ENCODE measurements at places on chromosomes 12 and 14. TPM values are rescaled to one million over a fixed set of nuclear protein-coding genes. Genes with fewer than 3 reads are reported as not detected.

KLRC2 gene
- total RNA-seq = not detected

PTPRQ gene
- total RNA-seq = 17.6 TPM

LRRIQ1 gene
- 0.12 TPM for total RNA-seq

NID2 gene
- total RNA-seq = 41.2 TPM

HCAR3 gene
- not detected for total RNA-seq

SLCO1B3 gene
- not detected for total RNA-seq

BEGAIN gene
- 0.93 TPM for total RNA-seq

BEST3 gene
- total RNA-seq = not detected

A2ML1 gene
- total RNA-seq = not detected

FAM90A1 gene
- not detected for total RNA-seq

RCOR1 gene
- total RNA-seq = 8.7 TPM

CYP46A1 gene
- total RNA-seq = 1.4 TPM

SMCO2 gene
- total RNA-seq = not detected

GSC gene
- 0.52 TPM for total RNA-seq

FGF23 gene
- total RNA-seq = not detected

KERA gene
- not detected for total RNA-seq

DNA sequence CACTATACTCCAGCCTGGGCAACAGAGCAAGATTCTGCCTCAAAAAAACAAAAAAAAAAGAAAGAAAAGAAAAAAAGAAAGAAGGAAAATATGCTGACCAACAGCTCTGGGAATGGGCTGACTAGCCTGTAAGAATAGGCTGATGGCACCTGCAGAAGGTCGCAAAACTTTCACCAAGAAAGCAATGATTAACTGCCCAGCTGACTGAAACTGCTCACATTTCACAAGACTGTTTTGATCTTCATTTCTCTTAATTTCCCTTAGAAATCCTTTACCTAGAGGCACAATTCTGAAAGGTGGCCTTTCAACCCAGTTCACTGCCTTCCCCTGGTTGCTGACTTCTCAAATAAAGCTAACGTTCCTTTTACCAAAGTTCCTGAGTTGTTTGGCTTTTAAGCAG, 12.4 kb downstream of the BEST3 start:
- no peaks in the 10 kb centered on the region for H3K27me3 ChIP-seq
- H3K4me1 ChIP-seq = no peaks in the 10 kb centered on the region
- no peak overlapping the region for H3K4me3 ChIP-seq
- H3K27ac ChIP-seq = no peak overlapping the region

GRCh38 chr14:87491816-87492215, 501.2 kb downstream of the GALC start:
- H3K36me3 ChIP-seq = no peaks in the 10 kb centered on the region
- H3K27me3 ChIP-seq = no peaks in the 10 kb centered on the region
- no peak overlapping the region for H3K4me3 ChIP-seq
- H3K4me1 ChIP-seq = no peaks in the 10 kb centered on the region

DNA sequence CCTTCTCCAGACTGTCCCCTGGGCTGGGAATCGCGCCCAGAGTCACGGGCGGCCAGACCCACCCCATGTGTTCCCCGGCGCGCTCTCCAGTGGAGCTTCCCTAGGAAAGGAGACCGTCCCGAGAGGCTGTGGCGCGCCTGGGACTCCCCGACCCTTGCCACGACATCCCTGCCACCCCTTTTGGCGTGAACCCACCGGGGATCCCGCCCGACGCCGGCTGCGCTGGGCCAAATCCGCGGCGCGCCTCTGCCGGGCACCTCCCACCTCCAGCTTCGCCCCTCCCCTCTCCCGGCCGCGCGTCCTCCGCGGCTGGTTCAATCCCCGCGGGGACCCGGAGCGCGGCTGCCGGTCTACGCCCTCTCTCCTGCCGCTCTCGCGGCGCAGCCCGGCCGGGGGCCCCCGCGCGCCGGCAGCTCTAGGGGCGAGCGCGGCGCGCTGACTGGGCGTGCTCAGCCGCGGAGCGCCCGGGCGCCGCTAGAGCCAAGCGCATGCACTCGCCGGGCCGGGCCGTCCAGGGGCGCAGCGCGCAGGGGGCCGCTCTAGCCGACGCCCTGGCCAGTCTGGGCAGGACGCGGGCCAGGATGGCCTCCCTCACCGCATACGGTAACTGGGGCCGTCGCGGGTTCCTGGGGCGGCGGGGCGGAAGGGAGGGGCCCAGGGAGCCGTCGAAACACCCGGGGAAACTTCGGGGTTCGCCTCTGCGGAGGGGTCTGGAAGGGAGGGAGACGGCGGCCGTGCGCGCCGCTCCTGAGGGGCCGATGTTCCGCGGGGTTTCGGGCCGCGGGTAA, 77.4 kb upstream of the ANO4 start:
- H3K4me3 ChIP-seq = peak overlapping the region; percentile 39
- H3K27ac ChIP-seq = no peak overlapping the region
- DNase-seq = no peak
- H3K4me1 ChIP-seq = no peaks in the 10 kb centered on the region

DNA sequence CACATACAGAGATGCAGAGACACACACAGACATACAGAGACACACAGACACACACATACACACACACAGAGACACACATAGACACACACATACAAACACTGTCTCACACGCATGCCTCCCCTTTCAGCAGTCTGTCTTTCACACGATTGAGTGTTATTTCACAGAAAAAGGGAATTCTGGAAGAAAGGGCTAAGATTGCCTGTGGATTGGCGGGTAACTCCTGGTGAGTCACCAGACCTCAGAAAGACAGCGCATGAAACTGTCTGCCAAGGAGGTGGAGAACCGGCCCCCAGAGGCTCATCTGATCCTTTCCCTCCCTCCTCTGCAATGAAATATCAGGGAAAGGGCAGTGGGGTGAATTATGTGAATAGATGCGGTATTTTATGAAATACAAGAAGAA, 127.2 kb upstream of the GSC start:
- no peaks in the 10 kb centered on the region for H3K36me3 ChIP-seq
- H3K4me3 ChIP-seq = no peak overlapping the region
- no peaks in the 10 kb centered on the region for H3K27me3 ChIP-seq
- H3K27ac ChIP-seq = no peak overlapping the region
- no peak for DNase-seq

- H3K4me1 ChIP-seq = no peaks in the 10 kb centered on the region
- H3K27ac ChIP-seq = no peak overlapping the region
- H3K36me3 ChIP-seq = no peaks in the 10 kb centered on the region
- H3K4me3 ChIP-seq = no peak overlapping the region
- DNase-seq = no peak
Measured at GRCh38 chr12:4135919-4136605, 137.5 kb upstream of the CCND2 start.

- H3K27me3 ChIP-seq = no peaks in the 10 kb centered on the region
- H3K4me1 ChIP-seq = no peaks in the 10 kb centered on the region
- H3K27ac ChIP-seq = no peak overlapping the region
- no peak for DNase-seq
- no peak overlapping the region for H3K4me3 ChIP-seq
Measured at GRCh38 chr12:43072431-43072830, 479.6 kb downstream of the ADAMTS20 start.

DNA sequence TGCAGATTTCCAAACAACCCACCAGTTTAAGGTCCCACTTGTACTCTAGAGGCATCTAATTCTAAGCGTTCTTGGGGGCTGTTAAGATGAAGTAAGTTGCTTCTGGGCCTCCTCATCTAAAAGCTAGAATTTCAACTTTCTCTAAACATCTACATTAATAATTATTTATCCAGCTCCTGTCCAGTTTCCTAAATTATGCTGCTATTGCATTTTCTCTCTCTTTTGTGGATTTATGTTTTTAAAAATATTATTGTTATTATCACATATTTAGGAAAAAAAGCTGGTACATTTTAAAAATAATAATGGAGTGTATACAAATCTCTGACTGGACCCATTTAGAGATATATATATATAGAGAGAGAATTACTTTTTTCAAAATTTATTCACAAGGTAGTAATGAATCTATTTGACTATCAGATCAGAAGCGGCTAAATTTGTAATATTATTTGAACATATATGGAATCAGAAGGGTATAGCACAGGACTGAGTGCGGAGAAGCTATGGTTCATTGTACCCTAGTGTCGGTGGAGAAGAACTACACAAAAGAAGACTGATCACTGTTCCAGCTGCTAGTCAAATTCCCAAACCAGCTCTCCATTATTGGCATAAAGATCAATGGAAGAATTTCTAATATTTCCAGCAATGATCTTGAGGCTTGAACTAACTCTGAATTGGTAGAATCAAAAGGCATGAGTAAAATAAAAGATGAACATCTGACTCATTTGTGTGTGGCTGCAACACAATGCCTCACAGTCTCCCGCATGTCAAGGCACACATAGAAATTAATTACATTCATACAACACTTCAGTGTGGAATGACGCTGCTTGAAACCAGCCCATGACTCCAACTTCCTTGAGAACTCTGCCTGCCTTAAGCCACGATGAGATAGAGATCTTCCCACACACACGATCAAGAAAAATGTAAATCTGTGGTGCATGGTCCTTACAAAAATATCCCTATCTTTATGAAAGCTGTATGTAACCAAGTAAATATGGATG, 433.4 kb upstream of the OR4E1 start:
- no peak for DNase-seq
- H3K4me1 ChIP-seq = no peaks in the 10 kb centered on the region

DNA sequence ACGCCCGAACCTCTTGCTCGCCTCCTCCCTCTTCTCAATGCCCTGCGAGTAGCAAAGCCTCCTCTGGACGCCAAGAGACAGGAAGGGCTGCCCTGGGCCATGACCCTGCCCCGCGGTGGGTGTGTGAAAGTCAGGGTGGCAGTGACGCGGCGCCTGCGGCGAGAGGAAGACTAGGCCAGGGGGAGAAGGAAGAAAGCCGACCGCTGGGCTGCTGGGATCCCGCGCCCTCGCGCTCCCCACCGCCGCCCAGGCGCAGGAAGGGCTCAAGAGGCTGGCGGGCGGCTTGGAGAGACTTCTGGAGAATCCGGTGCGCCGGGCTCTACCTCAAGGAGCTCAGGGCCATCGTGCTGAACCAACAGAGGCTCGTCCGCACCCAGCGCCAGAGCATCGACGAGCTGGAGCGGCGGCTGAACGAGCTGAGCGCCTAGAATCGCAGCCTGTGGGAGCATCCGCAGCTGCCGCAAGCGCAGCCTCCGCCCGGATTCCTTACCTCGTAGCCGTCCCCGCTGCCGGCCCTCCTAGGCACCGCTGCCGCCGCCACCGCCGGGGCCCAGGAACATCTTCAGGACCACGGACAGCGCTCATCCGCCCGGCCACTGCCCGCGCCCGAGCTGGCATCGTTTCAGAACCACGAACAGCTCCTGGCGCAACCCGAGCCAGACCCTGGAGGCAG, 105.0 kb upstream of the PRB2 start:
- no peak overlapping the region for H3K4me3 ChIP-seq
- no peaks in the 10 kb centered on the region for H3K27me3 ChIP-seq

- no peaks in the 10 kb centered on the region for H3K27me3 ChIP-seq
- peak within 1 kb of the TSS; percentile 63 for H3K4me3 ChIP-seq
- no peak for DNase-seq
Measured at GRCh38 chr12:29148911-29149690, at the start of gene FAR2. TSS of gene FAR2 (plus strand) at chr12:29149278. CDS start at chr12:29270450, 121,172 bp downstream.

- no peak for DNase-seq
- peaks cover 5% of the 10 kb centered on the region for H3K4me1 ChIP-seq
Measured at GRCh38 chr12:75628511-75628910, 117.1 kb upstream of the KRR1 start.

GRCh38 chr12:64560396-64561301, 49.6 kb upstream of the RASSF3 start:
- no peaks in the 10 kb centered on the region for H3K36me3 ChIP-seq
- DNase-seq = no peak

DNA sequence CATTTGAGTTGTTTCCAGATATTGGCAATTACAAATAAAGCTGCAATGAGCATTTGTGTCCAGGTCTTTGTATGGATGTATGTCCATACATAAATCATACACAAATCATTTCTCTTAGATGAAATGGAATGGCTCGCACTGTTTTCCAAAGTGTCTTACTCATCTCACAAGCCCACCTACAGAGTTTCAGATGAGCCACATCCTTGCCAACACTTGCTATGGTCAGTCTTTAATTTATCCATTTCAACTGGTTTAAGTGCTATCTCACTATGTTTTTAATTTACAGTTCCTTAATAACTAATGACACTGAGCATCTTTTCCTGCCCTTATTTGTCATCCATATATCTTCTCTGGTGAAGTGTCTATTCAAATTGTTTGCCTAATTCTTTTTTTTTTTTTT, 132.9 kb upstream of the DIO3 start:
- no peak overlapping the region for H3K27ac ChIP-seq
- H3K4me1 ChIP-seq = no peaks in the 10 kb centered on the region
- H3K4me3 ChIP-seq = no peak overlapping the region
- H3K36me3 ChIP-seq = no peaks in the 10 kb centered on the region
- DNase-seq = no peak

GRCh38 chr12:77231501-77231918, 166.1 kb upstream of the E2F7 start:
- no peaks in the 10 kb centered on the region for H3K36me3 ChIP-seq
- H3K27ac ChIP-seq = peak overlapping the region; percentile 61
- H3K4me3 ChIP-seq = no peak overlapping the region
- peak; percentile 90 for DNase-seq
- no peaks in the 10 kb centered on the region for H3K27me3 ChIP-seq

DNA sequence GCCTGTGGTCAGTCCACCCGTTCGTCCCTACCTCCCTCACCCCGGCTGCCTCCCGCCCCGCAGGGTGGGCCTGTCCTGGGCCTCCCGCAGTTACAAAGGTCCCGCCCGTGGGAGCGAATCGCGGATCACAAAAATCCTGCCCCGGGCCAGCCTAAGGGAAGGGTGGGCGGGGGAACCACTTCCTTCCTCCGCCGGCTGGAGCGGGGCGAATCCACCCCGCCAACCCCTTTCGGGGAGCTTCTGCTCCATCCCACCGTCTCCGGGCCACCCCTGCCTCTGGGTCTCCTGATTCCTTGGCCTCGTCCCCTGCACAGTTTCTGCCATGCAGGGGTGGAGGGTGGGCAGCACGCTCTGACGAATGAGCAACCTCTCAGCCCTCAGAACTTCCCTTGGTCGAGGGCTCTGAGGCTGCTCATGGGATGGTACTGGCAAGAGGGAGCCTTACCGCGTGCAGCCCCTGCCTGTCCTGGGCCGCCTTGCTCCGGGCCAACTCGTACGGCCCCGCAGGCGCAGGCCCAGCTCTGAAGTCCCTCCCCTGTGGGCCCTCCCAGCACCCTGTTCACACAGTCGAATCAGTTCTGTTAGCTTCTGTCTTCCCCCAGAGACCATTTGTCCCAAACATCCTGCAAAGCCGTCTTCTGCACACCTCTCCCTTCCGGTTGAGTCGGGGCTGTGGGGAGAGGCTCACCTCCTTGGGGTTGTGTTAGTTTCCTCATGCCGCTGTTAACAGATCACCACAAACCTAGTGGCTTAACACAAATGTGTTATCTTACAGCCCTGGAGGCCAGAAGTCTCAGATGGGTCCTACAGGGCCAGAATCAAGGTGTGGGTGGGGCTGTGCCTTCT, 589 bp upstream of the HVCN1 start:
- peak overlapping the region; percentile 63 for H3K4me3 ChIP-seq
- H3K4me1 ChIP-seq = peaks cover 38% of the 10 kb centered on the region
- no peaks in the 10 kb centered on the region for H3K27me3 ChIP-seq
- H3K27ac ChIP-seq = peak overlapping the region; percentile 78
- no peaks in the 10 kb centered on the region for H3K36me3 ChIP-seq

DNA sequence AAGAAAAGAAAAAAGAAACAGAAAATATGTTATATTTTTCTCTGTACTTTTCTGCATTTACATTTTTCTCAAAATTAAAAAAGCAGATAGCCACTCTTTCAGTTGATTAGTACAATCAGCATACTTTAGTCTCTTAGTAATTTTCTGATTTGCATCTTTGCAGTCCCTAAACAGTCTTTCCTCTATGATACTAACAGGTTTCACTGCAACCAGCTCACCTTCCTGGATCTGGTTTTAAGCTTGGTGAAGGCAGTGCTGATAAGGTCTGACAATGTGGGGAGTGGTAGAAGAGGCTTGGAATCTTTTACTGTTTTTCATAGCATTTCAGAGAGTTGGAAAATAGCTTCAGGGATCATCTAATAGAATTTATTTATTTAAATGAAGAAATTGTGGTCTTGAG, 457.6 kb downstream of the ZFP36L1 start:
- no peak for DNase-seq
- no peak overlapping the region for H3K4me3 ChIP-seq
- no peaks in the 10 kb centered on the region for H3K4me1 ChIP-seq
- H3K27ac ChIP-seq = no peak overlapping the region

Measured in right atrium auricular region (tissue), 2 donors.